ENCODE measurements at places on chromosomes 12 and 14. TPM values are rescaled to one million over a fixed set of nuclear protein-coding genes. Genes with fewer than 3 reads are reported as not detected.

The AKAP3 gene
- total RNA-seq = 0.79 TPM

DNA sequence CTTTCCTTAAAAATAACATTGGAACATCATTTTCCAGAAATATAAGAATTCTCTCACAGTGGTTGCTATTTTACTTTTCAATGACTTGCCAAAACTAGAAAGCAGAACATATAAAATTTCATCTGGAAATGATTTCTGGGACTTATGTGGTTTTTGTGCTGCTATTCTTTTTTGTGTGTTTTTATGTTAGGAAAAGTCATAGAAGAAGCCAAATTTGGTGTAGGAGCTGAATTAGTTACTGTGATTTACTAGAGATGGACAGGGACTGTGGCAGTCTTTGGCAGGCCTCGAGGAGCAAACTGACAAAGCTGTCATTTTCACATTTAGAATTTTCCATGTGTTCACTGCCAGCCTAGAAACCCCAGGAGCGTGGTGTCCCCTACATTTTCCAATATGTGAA lies 38.3 kb upstream of the LDHB start:
- DNase-seq = no peak

The TMEM120B gene
- 8.6 TPM for total RNA-seq

DNA sequence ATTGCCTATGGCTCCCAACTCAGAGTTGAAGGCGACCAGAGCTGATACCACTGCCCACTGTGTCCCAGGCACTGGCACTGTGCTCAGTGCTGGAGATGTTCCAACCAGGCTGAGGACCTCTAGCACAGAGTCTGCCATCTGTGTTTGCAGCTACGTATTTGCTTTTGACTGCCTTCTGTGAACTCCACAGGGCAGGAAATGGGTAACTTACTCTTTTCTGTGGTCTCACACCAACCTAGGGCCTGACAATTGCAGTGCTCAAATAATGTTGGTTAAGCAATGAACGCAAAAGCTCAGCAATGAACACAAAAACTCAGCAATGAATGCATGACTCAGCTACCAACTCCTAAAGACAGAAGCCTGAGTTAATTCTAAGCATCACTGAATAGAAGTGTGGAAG lies 202.8 kb downstream of the NUAK1 start:
- no peak for DNase-seq

The EDDM3A gene
- total RNA-seq = not detected

DNA sequence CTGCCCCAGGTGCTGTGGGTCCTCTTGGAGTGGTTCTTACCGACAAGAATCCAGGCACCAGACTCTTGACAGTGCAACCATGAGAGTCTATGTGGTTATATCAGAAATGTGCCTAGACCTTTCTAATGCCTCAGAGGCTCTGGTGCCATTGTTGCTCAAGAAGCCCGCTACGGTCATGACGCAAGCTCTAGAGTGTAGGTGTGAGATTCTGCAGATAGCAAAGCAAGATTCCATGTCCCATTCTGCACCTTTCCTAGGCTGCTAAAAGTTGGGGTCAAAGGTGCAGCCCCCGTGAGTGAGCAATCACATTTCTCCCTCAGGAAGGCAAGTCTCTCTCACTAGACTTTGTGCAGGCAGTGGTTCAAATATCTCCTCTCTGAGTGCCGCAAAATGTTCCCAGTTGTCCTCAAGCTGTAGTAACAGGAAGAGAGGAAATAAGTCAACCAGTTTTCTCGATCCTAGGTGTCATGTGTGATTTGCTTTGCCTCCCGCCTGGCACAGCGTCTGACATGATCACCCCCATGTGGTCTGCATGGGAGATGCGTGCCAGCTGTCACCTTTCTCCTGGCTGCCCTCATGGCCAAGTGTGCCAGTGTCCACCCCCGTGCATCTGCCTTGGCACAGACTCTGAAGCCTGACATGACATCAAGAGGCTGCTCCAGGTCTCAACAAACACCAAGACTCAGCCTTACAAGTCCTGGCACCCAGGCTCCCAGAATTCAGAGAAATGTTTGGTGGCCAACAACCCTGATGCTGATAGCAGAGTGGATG lies 122.5 kb upstream of the COCH start:
- DNase-seq = no peak

DNA sequence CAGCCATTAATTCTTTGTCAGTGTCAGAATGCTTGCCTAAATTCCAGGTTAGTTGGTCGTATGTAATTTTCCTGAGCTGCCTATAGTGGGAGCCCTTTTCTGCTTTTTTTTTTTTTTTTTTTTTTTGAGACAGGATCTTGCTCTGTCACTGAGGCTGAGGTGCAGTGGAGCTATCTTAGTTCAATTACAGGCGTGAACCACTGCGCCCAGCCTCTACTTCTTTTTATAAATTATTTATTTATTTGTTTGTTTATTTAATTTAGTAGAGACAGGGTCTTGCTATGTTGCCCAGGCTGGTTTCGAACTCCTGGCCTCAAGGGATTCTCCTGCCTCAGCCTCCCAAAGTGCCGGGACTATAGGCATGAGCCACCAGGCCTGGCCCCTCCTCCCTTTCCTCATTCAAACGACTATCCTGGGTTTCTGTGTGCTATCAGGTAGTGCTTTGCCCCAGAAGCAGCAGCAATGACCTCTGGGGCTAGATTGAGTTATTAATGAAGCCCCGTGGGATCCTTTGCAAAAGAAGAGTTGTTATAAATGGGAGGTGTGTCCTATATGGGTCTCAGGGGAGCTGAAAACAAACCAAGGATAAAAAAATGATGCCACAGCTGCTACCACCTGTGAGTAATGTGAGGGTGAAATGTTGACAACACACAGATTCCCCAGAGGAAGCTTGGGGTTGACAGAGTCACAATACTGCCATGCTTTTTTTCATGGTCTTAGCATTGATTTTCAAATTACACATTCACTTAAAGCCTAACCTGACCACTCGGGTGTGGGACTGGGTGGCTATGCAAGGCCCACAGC lies 34.6 kb upstream of the NFKBIA start:
- no peak for DNase-seq
